ENCODE measurements at places on chromosomes 3 and 15. TPM values are rescaled to one million over a fixed set of nuclear protein-coding genes. Genes with fewer than 3 reads are reported as not detected.

PLS1 gene
- 23.6 TPM for total RNA-seq

GRCh38 chr3:102078854-102079808, 229.8 kb downstream of the NFKBIZ start:
- H3K27me3 ChIP-seq, result no peaks in the 10 kb centered on the region
- no peaks in the 10 kb centered on the region for H3K36me3 ChIP-seq
- no peak overlapping the region for H3K4me3 ChIP-seq
- no peak for DNase-seq
- H3K27ac ChIP-seq, result no peak overlapping the region

GOLGA8H gene
- 0.16 TPM for total RNA-seq

GRCh38 chr3:42701371-42702065, 1.1 kb downstream of the HHATL start:
- no peak overlapping the region for H3K4me3 ChIP-seq
- H3K27me3 ChIP-seq, result no peaks in the 10 kb centered on the region
- DNase-seq, result peak; percentile 53
- no peaks in the 10 kb centered on the region for H3K36me3 ChIP-seq
- no peak overlapping the region for H3K27ac ChIP-seq

EIF3J gene
- 179 TPM for total RNA-seq

- H3K36me3 ChIP-seq, result no peaks in the 10 kb centered on the region
- no peak for DNase-seq
- peaks cover 10% of the 10 kb centered on the region for H3K4me1 ChIP-seq
- no peaks in the 10 kb centered on the region for H3K27me3 ChIP-seq
- no peak overlapping the region for H3K27ac ChIP-seq
- H3K4me3 ChIP-seq, result no peak overlapping the region
Observed at GRCh38 chr3:113585720-113586119, 53.4 kb downstream of the SIDT1 start.

ADGRG7 gene
- 4.2 TPM for total RNA-seq

SMCO1 gene
- total RNA-seq, result not detected

DNA sequence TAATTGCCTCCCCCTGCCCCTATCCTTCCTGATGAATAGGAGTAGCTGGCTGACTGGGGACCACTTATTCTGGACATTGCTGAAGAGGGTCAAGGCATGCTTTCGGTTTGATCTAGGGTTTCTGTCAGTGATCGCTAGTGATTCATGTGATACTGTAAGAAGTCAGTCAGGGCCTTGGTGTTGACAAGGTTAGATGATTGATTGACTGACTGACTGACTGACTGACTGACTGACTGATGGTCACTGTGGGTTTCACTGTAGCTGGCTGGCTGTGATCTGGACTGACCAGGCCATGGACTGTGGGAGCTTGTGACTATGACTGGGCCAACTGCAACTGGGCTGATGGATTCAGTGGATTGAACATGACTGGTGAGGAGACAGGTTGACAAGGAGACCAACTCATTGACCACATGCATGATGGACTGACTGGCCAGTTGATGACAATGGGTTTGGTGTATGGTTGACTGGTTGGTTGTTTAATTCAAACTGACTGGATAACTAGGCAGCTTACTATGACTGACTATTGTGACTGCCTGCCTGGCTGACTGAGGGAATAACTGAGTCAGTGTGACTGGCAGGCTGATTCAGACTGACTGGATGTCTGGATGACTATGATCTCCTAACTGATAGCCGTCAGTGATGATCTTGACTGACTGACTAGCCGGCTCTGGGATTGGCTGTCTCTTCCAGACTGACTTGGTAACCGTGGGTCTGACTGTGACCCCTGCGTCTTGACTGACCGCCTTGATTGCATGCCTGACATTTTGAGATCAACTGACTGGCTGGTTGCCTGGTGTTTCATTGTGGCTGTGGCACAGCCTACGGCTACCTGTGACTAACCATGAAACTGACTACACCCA, 509.9 kb downstream of the SHQ1 start:
- H3K4me3 ChIP-seq, result no peak overlapping the region
- DNase-seq, result no peak
- no peak overlapping the region for H3K27ac ChIP-seq
- no peaks in the 10 kb centered on the region for H3K36me3 ChIP-seq
- H3K4me1 ChIP-seq, result peaks cover 5% of the 10 kb centered on the region

DNA sequence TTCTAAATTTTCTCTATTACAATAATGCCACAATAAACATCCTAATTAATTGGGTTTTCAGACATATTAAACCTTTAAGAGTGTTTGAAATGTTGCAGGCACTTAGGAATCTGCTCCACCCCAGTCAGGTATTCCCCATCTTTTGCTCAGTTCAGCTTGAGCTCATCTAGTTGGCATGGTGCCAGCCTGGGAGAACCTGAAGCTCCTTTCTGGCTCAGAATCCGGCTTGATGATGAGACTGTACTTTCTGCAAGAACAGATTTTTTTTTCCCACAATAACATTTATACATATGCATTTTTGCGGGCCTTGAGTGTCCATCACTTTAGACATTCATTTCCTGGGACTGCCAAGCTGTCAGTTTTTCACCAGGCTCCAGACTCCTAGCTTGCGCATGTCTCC, 7.7 kb upstream of the OXSR1 start:
- H3K4me3 ChIP-seq, result no peak overlapping the region
- H3K4me1 ChIP-seq, result peaks cover 15% of the 10 kb centered on the region
- H3K27ac ChIP-seq, result no peak overlapping the region

DNA sequence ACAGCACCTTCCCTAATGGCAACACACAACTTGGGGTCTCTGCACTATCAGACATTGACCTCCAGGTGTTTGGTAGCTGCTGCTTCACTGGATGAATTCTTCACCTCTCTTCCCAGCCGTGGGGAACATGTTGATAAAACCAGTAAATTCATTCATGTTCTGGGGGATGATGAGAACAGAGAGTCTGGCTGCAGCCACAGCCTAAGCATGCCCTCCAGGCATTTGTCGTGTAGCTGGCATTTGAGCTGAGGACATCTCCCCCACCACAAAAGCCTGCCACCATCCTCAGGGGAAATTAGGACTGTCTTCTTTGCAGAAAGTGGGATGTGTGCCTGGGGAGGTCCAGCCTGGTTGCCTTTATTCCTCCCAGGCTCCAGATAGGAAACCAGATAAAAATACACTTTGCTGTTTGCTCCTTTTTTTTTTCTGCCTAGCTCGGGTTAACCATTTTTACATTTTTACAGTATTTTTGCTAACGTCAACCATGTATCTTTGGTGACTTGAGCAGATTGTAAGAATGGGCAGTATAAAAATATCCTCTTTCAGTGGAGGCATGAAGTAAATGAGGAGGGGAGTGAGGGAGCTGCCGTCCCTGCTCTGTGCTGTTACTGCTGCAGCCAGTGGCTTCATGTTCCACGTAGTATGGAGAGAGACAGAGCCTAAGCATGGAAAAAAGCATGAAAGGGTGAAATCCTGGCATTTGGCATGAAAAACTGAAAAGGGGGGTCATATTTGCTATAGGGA, 444.0 kb downstream of the EPHB1 start:
- no peak for DNase-seq
- H3K27me3 ChIP-seq, result no peaks in the 10 kb centered on the region
- no peak overlapping the region for H3K27ac ChIP-seq
- no peak overlapping the region for H3K4me3 ChIP-seq

DNA sequence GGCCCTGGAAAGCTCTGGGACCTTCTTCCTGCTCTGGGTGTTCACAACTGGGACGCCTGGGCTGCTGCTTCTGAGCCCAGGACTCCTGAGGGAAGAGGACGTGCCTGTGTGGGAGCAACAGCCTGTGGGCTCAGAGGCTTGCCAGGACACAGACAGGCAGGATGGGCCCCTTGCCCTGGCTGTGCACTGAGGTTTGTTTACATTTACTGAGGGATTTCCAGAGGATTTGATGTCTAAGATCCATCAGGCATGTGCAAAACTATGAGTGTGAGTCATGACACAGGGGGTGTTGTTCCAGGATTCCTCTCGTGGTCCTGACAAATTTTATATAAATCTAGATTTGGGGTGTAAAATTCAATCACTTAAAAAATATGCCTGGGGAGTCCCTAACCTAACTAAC, 10.6 kb downstream of the CCR9 start:
- DNase-seq, result no peak
- H3K27me3 ChIP-seq, result no peaks in the 10 kb centered on the region
- no peak overlapping the region for H3K4me3 ChIP-seq
- no peaks in the 10 kb centered on the region for H3K36me3 ChIP-seq
- no peaks in the 10 kb centered on the region for H3K4me1 ChIP-seq

DNA sequence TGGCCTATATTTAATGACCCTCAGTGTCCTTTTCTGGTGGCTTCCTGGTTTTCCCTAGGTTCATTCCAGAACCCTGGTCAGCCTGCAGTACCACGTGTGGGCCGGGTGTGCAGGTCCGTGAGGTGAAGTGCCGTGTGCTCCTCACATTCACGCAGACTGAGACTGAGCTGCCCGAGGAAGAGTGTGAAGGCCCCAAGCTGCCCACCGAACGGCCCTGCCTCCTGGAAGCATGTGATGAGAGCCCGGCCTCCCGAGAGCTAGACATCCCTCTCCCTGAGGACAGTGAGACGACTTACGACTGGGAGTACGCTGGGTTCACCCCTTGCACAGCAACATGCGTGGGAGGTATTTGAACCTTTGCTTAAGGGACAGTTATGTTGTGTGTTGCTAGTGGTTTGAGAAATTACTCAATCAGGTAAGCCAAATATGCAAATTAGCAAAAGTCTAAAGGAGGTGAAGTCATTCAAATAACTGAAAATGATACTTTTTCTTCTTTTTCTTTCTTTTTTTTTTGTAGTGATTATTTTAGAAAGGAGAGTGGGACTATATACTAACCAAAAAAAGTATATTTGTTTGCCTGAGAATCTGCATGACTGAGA, 259.2 kb downstream of the ADAMTSL3 start:
- H3K4me1 ChIP-seq, result no peaks in the 10 kb centered on the region
- H3K27me3 ChIP-seq, result no peaks in the 10 kb centered on the region
- H3K36me3 ChIP-seq, result no peaks in the 10 kb centered on the region
- no peak overlapping the region for H3K4me3 ChIP-seq
- no peak overlapping the region for H3K27ac ChIP-seq

C3orf49 gene
- total RNA-seq, result not detected

- H3K27me3 ChIP-seq, result no peaks in the 10 kb centered on the region
- no peak for DNase-seq
- no peaks in the 10 kb centered on the region for H3K4me1 ChIP-seq
- H3K27ac ChIP-seq, result no peak overlapping the region
- no peaks in the 10 kb centered on the region for H3K36me3 ChIP-seq
Observed at GRCh38 chr3:189551007-189551406, 80.2 kb upstream of the TP63 start.

DNA sequence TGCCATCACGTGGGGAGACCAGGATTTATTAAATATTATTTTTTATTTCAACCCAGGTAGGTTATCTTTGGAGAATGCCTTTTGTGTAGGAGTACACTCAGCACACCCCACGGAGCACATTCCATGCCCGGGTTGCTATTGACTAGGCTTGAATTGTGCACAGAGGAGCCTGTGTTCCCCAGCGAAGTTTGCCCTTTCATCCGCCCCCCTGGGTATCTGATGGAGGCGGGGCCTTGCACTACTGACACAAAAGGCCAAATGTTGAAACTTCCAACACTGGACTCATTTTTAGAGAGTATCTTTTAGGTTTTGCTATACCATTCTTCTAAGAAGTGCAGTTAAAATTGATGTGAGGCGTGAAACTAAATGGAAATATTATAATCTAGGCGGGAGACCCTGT, 39.3 kb upstream of the PPP4R2 start:
- H3K27ac ChIP-seq, result peak overlapping the region; percentile 14
- H3K36me3 ChIP-seq, result 0 out of 2 replicates have a peak, but pooled peaks cover 1% of the 10 kb centered on the region
- H3K27me3 ChIP-seq, result no peaks in the 10 kb centered on the region
- H3K4me3 ChIP-seq, result no peak overlapping the region
- H3K4me1 ChIP-seq, result peaks cover 50% of the 10 kb centered on the region

GOLGA6L7 gene
- total RNA-seq, result not detected

- H3K4me1 ChIP-seq, result peaks cover 6% of the 10 kb centered on the region
- DNase-seq, result no peak
- H3K27me3 ChIP-seq, result no peaks in the 10 kb centered on the region
Observed at GRCh38 chr3:63726656-63727055, 74.2 kb downstream of the SNTN start.

GRCh38 chr3:165800970-165801369, 36.3 kb downstream of the BCHE start:
- no peak for DNase-seq
- no peaks in the 10 kb centered on the region for H3K4me1 ChIP-seq
- H3K27me3 ChIP-seq, result no peaks in the 10 kb centered on the region
- no peak overlapping the region for H3K27ac ChIP-seq
- H3K36me3 ChIP-seq, result no peaks in the 10 kb centered on the region
- no peak overlapping the region for H3K4me3 ChIP-seq

GRCh38 chr3:99579246-99579645, 59.1 kb upstream of the COL8A1 start:
- H3K27me3 ChIP-seq, result no peaks in the 10 kb centered on the region
- H3K4me3 ChIP-seq, result no peak overlapping the region
- no peak overlapping the region for H3K27ac ChIP-seq
- H3K36me3 ChIP-seq, result no peaks in the 10 kb centered on the region

GRCh38 chr3:58099865-58100264, 91.6 kb downstream of the FLNB start:
- DNase-seq, result no peak
- no peaks in the 10 kb centered on the region for H3K27me3 ChIP-seq
- H3K36me3 ChIP-seq, result peaks cover 14% of the 10 kb centered on the region
- peaks cover 21% of the 10 kb centered on the region for H3K4me1 ChIP-seq
- H3K27ac ChIP-seq, result no peak overlapping the region

DNA sequence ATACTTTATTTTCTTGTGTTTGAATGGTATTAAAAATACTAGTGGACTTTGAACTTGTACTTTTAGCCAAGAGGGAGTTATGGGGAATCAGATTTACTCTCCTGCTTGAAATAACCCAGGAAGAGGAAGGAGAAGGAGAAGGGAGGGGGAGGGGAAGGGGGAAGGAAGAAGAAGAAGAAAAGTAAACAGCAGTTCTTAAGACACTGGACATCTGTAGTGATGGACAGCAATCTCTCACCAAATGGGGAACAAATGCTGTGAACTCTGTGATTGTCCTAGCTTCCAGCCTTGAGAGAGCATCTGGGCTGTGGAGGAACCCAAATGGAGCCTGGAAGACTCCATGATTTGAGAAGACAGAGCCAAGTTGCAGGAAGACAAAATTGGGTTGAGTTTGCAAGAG, 52.0 kb downstream of the VPS8 start:
- H3K27ac ChIP-seq, result no peak overlapping the region
- H3K36me3 ChIP-seq, result peaks cover 2% of the 10 kb centered on the region
- no peaks in the 10 kb centered on the region for H3K27me3 ChIP-seq
- H3K4me3 ChIP-seq, result no peak overlapping the region

DNA sequence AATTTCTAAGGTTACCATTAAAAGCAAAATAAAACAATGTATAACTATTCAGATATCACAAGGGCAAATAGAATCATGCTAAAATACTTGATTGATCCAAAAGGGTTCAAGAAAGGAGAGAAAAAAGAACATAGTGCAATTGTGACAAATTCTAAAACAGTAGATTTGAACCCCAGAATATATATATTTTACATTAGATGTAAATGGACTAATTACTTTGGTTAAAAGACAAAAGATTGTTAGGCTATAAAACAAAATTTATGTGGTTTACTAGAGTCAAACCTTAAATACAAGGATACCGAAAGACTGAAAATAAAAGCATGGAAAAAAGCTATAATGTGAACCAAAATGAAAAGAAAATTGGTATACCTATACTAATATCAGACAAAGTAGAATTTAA, 129.3 kb downstream of the ADAMTSL3 start:
- H3K36me3 ChIP-seq, result no peaks in the 10 kb centered on the region
- H3K4me1 ChIP-seq, result no peaks in the 10 kb centered on the region
- no peaks in the 10 kb centered on the region for H3K27me3 ChIP-seq
- H3K27ac ChIP-seq, result no peak overlapping the region
- H3K4me3 ChIP-seq, result no peak overlapping the region

EHHADH gene
- total RNA-seq, result 25.0 TPM

TNFAIP8L3 gene
- 0.30 TPM for total RNA-seq
